ENCODE measurements at places on chromosomes 7 and 10.

GRCh38 chr10:69394020-69394419 lies 22.7 kb downstream of the TACR2 start:
- DNase-seq, result no peak
- no peak overlapping the region for H3K4me3 ChIP-seq
- peaks cover 7% of the 10 kb centered on the region for H3K4me1 ChIP-seq
- H3K27me3 ChIP-seq, result no peaks in the 10 kb centered on the region
- no peak overlapping the region for H3K27ac ChIP-seq

- H3K27me3 ChIP-seq, result no peaks in the 10 kb centered on the region
- no peak for DNase-seq
- H3K36me3 ChIP-seq, result no peaks in the 10 kb centered on the region
- peaks cover 18% of the 10 kb centered on the region for H3K4me1 ChIP-seq
- no peak overlapping the region for H3K27ac ChIP-seq
Measured at GRCh38 chr7:132650498-132650897, 74.2 kb upstream of the PLXNA4 start.

GRCh38 chr7:103626776-103627175 lies 180.8 kb upstream of the SLC26A5 start:
- no peak overlapping the region for H3K4me3 ChIP-seq
- H3K27me3 ChIP-seq, result peaks cover 5% of the 10 kb centered on the region
- no peaks in the 10 kb centered on the region for H3K36me3 ChIP-seq
- H3K4me1 ChIP-seq, result no peaks in the 10 kb centered on the region

DNA sequence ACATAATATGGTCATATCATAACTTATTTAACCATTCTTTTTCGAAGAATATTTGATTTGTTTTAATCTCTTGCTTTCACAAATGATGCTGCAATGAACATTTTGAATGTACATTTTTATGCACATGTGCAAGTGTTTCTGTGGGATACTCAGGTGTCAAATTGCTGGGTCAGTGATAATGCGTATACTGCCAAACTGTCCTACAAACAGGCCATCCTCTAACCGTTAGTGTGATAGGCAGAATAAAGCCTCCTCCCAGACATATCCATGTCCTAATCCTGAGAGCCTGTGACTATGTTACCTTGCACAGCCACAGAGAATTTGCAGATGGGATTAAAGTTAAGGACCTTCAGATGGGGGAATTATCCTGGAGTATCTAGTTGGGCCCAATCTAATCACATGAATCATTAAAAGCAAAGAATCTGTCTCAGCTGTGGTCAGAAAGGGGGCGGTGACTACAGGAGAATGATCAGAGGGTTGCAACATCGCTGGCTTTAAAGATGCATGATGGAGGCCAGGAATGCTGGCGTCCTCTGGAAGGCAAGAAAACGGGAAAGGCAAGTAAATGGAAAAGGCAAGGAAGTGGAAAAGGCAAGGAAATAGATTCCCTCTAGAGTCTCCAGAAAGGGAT lies 46.7 kb downstream of the FZD1 start:
- no peak overlapping the region for H3K27ac ChIP-seq
- H3K4me3 ChIP-seq, result no peak overlapping the region
- no peaks in the 10 kb centered on the region for H3K27me3 ChIP-seq
- no peak for DNase-seq

GRCh38 chr7:12423997-12424745 lies 20.5 kb upstream of the VWDE start:
- no peak for DNase-seq
- H3K27ac ChIP-seq, result no peak overlapping the region
- H3K36me3 ChIP-seq, result no peaks in the 10 kb centered on the region
- no peaks in the 10 kb centered on the region for H3K4me1 ChIP-seq

GRCh38 chr7:142376356-142376997 lies 118.6 kb upstream of the PRSS58 start:
- H3K4me1 ChIP-seq, result peaks cover 3% of the 10 kb centered on the region
- H3K27ac ChIP-seq, result no peak overlapping the region
- no peak for DNase-seq
- H3K36me3 ChIP-seq, result no peaks in the 10 kb centered on the region
- H3K27me3 ChIP-seq, result peaks cover 4% of the 10 kb centered on the region
- H3K4me3 ChIP-seq, result no peak overlapping the region

GRCh38 chr7:71982851-71983250 lies 429.3 kb downstream of the CALN1 start:
- no peaks in the 10 kb centered on the region for H3K27me3 ChIP-seq
- no peak for DNase-seq
- H3K27ac ChIP-seq, result no peak overlapping the region
- no peaks in the 10 kb centered on the region for H3K36me3 ChIP-seq
- no peaks in the 10 kb centered on the region for H3K4me1 ChIP-seq
- H3K4me3 ChIP-seq, result no peak overlapping the region

- no peaks in the 10 kb centered on the region for H3K27me3 ChIP-seq
- no peak for DNase-seq
- H3K36me3 ChIP-seq, result no peaks in the 10 kb centered on the region
- no peak overlapping the region for H3K4me3 ChIP-seq
Measured at GRCh38 chr7:86453454-86453853, 190.3 kb upstream of the GRM3 start.

DNA sequence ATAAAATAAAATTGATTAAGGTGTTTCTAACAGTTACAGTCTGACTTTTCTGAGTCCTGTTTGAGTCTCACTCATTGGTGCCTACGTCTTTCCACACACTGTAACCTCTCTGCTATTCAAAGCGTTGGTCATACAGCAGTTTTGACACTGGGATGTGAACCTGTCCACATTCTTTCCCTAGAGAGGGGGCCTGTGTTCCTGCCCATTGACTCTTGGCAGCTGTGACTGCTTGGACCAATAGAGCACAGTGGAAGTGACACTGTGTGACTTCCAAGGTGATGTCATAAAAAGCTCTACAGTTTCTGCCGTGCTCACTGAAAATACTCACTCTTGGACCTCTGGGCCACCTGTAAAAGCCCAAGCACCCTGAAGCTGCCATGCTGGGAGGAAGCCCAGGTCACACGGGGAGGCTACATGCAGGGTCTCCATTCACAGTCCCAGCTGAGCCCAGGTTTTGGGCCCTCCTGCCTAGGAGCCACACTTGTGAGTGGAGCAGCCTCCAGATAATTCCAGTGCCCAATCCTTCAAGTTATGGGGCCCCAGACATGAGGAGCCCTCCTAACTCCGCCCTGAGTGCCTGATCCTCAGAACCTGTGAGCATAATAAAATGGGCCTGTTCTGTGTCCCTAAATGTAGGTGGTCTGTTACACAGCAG lies 704 bp upstream of the ANTXRL start:
- peaks cover 20% of the 10 kb centered on the region for H3K27me3 ChIP-seq
- H3K4me3 ChIP-seq, result no peak overlapping the region
- H3K27ac ChIP-seq, result no peak overlapping the region
- DNase-seq, result no peak

GRCh38 chr7:141167381-141167964 lies 93.6 kb downstream of the TMEM178B start:
- H3K27me3 ChIP-seq, result peaks cover 4% of the 10 kb centered on the region
- no peak overlapping the region for H3K4me3 ChIP-seq
- DNase-seq, result no peak

DNA sequence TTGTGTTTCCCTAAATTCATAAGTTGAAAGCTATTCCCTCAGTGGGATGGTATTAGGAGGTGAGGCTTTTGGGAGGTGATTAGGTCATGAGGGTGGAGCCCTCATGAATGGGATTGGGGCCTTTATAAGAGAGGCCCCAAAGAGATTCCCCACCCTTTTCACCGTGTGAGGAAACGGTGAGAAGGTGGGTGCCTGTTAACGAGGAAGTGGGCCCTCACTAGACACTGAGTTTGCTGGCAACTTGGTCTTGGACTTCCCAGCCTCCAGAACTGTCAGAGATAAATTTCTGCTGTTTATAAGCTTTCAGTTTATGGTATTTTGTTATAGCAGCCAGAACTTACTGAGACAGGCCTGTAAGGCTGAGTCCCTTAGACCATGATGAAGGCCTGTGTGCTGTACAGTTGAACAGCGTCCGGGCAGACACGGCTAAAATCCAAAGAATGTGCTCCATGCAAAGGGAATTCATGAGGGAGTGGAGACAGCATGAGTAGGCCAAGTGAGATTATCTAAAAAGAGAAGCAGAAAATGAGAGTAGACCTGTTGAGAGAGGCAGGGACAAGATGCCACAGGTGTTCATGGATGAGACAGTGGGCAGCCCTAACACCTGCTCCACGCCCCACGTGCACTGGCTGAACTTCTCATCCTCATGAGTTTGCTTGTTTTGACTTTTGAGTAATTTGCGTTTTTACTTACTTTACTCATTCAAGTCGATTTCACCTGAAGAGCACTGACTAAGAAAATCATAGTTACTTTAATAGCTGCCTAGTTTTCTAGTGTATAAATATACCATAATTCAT lies 66.9 kb upstream of the SFMBT2 start:
- no peak for DNase-seq
- peaks cover 49% of the 10 kb centered on the region for H3K4me1 ChIP-seq
- H3K27ac ChIP-seq, result no peak overlapping the region
- no peak overlapping the region for H3K4me3 ChIP-seq
- H3K36me3 ChIP-seq, result no peaks in the 10 kb centered on the region

DNA sequence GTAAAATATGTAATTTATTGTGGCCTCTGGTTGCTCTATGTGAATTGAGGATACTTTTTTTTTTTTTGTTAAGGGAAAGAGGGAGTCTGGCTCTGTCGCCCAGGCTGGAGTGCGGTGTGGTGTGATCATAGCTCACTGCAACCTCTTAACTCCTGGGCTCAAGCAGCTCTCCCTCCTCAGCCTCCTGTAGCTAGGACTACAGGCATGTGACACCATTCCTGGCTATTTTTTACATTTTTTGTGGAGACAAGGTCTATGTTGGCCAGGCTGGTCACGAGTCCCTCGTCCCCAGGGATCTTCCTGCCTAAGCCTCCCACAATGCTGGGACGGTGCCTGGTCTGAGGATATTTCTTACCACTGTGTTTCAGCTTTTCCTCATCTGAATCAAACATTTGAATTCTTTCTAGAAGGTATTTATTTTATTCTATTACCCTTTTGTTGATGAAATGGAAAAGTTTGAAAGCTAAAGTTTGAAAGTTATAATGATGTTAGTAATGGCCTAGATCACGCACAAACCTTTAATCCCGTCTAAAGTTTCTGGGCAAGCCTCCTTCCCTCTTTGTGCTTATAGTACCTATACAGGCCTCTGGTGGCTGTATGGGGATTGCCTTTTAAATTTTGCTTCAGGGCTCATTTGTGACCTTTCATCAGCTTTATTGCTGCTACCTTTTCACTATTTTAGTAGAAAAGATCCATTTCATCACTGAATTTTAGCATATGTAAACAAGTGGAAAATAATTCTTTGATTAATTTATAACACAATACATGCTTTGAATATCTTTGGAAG lies 2.0 kb downstream of the IFRD1 start:
- H3K27ac ChIP-seq, result peak overlapping the region; percentile 92
- H3K4me1 ChIP-seq, result peaks cover 42% of the 10 kb centered on the region
- peaks cover 29% of the 10 kb centered on the region for H3K36me3 ChIP-seq
- DNase-seq, result no peak

DNA sequence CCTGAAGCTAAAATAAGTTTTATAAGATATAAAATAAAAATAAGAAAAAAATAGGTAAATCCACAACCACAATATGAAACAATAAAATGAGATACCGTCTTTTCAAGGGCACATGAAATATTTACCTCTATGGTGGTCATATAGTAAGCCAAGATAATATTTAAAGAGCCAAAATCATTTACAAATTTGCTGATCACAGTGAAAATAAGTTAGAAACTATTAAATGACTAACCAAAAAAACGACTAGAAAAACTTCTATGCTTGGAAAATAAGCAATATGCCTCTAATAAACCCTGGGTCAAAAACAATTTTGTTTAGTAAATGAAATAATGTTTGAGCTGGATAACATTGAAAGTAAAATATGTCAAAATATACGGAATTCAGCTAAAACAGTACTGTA lies 535.2 kb downstream of the GRID1 start:
- H3K4me3 ChIP-seq, result no peak overlapping the region
- DNase-seq, result no peak
- peaks cover 2% of the 10 kb centered on the region for H3K27me3 ChIP-seq
- H3K4me1 ChIP-seq, result no peaks in the 10 kb centered on the region
- no peaks in the 10 kb centered on the region for H3K36me3 ChIP-seq
- no peak overlapping the region for H3K27ac ChIP-seq

DNA sequence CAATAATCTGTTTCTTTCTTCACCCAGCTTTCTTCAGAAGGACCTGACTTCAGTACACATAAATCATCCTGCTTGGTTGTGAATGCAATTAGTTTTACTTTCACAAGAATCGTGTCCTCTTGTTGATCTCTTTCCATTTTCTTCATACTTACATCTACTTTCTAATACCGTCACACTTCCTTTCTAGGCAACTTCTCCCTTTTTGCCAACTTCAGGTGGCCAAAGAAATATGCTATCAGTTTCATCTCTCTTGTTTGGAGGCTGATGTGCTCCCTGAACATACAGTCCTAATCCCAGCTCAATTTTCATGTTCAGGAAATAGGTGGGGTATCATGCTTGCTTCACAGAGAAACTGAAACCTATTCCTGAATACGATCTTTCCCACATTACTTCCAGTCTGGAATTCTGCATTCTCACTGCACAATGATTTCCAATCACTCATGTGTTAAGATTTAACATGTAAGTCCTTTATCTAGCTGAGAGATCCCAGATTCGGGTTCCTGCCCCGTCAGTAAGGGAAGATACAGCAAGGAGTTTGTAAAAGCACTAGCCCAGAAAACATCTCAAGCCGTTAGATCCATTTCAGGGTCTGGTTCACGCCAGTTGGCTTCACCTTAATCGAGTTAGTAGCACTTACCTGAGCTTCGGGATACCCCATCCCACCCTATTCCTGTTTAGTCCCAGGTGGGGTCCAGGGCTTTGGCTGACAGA lies 994 bp downstream of the SLC25A28 start:
- no peaks in the 10 kb centered on the region for H3K27me3 ChIP-seq
- no peak for DNase-seq
- H3K4me1 ChIP-seq, result peaks cover 62% of the 10 kb centered on the region
- H3K27ac ChIP-seq, result peak overlapping the region; percentile 91

DNA sequence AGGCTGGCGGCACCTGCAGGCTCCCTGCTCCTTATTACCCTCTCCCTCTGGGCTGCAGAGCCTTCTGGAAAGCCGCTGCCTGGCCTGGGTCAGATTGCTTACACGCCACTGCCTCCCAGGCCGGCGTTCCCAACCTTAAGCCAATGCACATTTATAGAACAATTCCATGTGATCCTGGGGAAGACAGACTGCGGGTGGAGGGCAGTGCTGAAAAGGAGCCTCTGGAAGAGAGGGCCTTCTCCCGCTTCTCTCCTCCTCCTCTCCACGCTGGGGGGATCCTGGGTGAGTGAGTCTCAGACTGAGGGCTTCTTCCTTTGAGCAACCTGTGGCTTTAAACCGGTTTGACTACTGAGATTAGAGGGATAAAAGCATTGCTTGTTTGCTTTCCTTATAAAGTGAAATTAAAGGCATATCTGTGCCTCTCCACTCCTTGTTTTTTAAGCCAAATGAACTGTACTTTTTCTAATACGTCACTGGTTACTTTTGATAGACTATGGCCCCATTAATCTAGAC lies 5.5 kb downstream of the TACC2 start:
- no peaks in the 10 kb centered on the region for H3K36me3 ChIP-seq
- DNase-seq, result no peak
- no peak overlapping the region for H3K4me3 ChIP-seq
- peaks cover 5% of the 10 kb centered on the region for H3K4me1 ChIP-seq
- peaks cover 24% of the 10 kb centered on the region for H3K27me3 ChIP-seq
